Endothelial cell (in vitro differentiated cells): ENCODE measurements at places on chromosomes 5 and 9. TPM values are rescaled to one million over a fixed set of nuclear protein-coding genes. Genes with fewer than 3 reads are reported as not detected.

SEMA4D gene
- 14.8 TPM for total RNA-seq

DOK3 gene
- total RNA-seq, result 51.4 TPM

SEMA5A gene
- total RNA-seq, result 31.1 TPM

TAF11L8 gene
- not detected for total RNA-seq

SPATA31C1 gene
- not detected for total RNA-seq

SGCD gene
- 1.2 TPM for total RNA-seq

- no peak for DNase-seq
Measured at GRCh38 chr5:68528821-68529273, 313.3 kb downstream of the PIK3R1 start.

DNA sequence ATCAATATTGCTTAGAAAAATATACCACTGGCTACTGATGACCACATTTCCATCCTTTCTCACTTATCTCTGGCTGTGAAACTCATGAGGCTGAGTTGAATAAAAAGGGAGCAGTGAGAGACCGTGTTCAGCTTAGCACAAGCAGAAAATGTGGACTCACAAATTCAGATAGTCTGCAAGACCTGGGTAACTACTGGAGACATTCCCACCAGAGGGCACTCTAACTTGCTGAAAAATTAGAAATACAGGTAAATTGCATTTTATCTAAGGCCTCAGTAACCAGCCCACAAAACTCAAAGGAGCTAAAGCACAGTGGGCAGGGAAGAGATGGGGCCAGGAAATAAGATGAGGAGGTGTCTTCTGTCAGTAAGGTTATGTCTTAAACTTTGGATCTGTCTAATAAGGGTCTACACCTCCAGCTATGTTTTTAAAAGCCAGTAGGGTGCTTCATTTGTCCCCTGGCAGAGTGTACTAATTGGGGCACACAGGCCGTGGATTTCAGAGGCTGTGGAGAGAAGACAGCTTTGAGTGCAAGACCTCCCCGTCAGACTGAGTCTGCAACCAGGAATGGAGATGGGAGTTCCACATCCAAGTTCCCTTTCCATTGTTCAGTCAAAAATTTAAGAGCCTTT, 8.7 kb upstream of the NDUFB6 start:
- peak; percentile 55 for DNase-seq

GRCh38 chr5:36908544-36909260, 32.1 kb downstream of the NIPBL start:
- DNase-seq, result no peak

DNA sequence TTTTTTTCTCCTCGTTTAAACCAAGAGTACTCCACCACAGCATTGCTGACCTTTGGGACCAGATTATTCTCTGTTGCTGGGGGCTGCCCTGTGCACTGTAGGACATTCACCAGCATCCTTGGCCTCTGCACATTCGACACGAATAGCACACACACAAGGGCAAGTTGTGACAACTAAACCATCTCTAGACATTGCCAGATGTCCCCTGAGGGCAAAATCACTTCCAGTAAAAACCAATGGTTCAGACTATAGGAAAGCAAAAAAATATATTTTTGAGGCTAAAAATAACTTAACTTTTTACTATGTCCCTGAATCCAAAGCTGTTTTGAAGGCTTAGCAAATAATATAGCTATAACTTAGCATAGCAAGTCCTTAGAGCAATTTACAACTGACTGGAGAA, 65.9 kb downstream of the SEMA5A start:
- no peak for DNase-seq

GRCh38 chr5:125005266-125005665, 258.8 kb upstream of the ZNF608 start:
- DNase-seq, result no peak

DNA sequence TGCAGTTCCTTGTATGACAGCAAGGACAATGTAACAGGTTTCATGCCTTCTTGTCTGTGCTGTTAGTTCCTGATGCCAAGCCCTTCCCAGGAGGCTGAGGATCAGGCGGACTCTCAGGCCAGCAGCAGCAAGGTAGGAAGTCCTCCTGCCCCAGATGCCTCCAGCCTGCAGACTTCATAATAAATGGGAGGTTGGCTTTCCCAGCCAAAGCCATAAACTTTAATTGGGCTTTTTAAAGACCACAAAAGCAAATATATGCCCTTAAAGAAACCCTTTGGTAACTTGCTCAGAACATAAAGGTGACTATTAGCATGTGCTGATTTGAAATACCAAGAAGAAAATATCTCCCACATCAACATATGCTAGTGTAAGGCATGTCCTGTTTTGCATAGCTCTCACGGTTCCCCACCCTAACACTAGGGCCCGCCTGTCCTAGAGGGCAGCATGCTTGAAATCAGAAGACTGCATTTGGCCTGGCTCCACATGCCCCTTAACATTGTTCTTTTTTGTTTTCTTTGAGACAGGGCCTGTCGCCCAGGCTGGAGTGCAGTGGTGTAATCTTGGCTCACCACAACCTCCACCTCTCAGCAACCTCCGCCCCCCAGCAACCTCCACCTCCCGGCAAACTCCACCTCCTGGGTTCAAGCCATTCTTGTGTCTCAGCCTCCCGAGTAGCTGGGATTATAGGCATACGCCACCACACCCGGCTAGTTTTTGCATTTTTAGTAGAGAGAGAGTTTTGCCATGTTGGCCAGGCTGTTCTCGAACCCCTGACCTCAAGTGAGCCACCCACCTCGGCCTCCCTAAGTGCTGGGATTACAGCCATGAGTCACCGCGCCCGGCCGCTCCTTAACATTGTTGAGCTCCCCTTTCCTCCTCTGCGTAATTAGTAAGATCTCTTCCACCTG, 44.6 kb upstream of the FCN1 start:
- DNase-seq, result no peak

GRCh38 chr9:20207176-20207575, 415.1 kb downstream of the MLLT3 start:
- no peak for DNase-seq

- no peak for DNase-seq
Measured at GRCh38 chr9:131728961-131729360, 10.9 kb downstream of the RAPGEF1 start.

DNA sequence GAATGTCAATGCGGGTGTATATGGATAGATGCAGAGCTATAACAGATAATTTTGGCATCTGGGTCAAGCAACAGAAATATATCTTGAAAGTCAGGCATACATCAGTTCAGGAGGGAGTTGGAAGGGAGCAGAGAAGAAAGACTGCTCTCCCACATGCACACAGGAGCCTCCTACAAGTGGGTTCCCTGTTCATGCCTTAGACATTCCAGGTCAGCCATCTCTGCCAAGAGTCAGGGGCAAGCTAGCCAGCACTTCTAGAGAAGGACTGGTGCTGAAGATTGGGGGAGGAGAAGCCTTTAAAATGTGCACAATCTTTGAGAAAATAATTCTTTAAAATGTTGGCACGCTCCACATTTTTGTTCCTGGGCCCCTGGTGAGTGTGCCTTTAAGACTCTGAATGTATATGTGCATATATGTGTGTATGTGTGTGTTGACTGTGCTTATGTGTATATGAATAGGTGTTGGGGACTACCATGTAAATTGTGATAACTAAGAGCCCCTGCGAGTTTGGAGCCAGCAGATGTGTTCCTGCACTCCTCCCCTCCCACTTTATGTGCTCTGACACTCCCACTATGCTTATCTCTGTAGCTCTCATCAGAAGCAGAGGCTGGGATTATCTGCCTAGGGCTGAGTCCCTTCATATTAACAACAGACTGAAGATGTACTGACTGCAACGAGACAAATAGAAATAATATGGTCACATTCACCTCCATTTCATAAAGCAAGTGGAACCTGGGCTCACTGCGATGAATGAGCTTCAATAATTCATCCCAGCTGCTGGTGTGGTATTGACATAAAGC, 21.5 kb upstream of the DELE1 start:
- no peak for DNase-seq

DNA sequence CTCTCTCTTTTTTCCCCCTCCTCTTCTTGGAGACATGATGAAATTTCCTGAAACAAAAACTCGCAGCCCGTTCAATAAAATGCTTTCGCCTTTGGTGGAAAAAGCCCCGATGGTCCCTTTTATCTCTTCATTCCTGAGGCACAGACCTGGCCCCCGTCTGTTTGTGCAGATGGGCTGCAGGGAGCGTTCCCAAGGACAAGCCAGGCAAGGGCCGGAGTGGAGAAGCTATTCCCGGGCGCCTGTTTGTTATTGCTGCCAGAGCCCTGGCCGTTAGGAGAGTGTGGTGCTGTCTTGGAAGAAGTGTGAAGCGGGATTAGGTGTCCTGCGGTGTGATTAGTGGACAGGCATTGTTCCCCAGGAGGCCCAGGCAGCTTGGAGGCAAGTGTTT, 71.9 kb downstream of the SMIM23 start:
- no peak for DNase-seq

- DNase-seq, result no peak
Measured at GRCh38 chr5:126680191-126680817, 79.6 kb downstream of the PHAX start.

DNA sequence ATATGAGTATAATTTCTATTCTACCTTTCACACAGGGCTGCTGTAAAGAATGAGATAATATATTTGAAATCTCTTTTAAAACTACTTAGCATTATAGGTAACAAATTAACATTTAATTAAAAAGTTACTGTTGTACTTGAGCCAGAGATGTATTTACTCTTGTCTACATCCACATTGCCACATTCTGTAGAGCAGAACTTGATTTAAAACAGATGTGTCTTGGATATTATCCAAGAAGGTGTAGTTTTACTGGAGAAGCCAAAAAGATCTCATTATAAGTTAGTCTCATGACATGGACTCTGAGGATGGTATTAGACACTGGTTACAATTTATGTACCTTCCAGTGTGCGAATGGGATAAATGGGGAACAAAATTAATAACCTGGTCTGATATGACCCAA, 293.1 kb upstream of the CCNH start:
- no peak for DNase-seq
